ENCODE measurements at places on chromosomes 11 and 22. TPM values are rescaled to one million over a fixed set of nuclear protein-coding genes. Genes with fewer than 3 reads are reported as not detected.

DNA sequence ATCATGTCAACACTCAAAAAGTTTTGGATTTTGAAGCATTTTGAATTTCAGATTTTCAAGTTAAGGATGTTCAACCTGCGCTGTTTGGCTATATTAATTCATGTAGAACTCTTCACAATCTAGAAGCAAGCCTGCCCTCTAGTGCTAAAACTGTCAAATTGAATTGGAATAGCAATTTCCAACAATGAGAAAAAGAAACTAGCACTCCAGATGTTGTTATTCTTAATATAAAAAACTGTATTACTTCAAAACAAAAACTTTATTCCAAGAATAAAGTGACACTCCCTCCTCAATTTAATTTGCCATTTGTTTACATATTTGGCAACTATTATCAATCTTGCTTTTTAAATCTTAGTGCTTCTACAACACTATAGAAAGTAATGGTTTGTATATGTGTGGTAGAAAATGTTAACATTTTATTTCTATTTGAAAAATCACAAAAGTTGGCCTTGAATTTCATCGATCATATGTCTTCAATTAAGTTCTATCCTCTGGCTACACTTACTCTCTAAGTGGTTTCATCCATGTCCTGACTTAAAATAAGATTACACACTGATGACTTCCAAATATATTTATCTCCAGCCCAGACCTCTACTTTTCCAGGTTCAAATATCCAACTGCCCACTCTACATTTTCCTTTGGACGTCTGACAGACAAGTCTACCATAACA lies 36.6 kb downstream of the DCUN1D5 start:
- no peak for DNase-seq

GRCh38 chr22:25883482-25884033 lies 141.6 kb downstream of the MYO18B start:
- DNase-seq, result no peak

DNA sequence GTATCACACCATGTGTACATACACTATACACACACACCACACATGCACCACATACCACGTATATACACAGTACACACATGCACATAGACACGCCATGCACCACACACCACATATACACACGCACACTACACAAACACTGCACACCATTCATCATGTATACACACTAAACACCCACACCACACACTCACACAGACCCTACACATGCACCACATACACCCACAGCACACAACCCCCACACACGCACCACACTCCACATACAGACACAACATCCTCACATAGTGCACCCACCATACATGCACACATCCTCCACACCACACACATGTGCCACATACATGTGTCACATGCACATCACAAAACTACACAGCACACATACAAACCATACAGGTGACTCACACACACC lies 397.1 kb downstream of the TBC1D22A start:
- DNase-seq, result no peak

- no peak for DNase-seq
Measured at GRCh38 chr11:119567688-119568582, 145.0 kb upstream of the THY1 start.

GRCh38 chr11:33001281-33001680 lies 14.4 kb upstream of the DEPDC7 start:
- no peak for DNase-seq

DNA sequence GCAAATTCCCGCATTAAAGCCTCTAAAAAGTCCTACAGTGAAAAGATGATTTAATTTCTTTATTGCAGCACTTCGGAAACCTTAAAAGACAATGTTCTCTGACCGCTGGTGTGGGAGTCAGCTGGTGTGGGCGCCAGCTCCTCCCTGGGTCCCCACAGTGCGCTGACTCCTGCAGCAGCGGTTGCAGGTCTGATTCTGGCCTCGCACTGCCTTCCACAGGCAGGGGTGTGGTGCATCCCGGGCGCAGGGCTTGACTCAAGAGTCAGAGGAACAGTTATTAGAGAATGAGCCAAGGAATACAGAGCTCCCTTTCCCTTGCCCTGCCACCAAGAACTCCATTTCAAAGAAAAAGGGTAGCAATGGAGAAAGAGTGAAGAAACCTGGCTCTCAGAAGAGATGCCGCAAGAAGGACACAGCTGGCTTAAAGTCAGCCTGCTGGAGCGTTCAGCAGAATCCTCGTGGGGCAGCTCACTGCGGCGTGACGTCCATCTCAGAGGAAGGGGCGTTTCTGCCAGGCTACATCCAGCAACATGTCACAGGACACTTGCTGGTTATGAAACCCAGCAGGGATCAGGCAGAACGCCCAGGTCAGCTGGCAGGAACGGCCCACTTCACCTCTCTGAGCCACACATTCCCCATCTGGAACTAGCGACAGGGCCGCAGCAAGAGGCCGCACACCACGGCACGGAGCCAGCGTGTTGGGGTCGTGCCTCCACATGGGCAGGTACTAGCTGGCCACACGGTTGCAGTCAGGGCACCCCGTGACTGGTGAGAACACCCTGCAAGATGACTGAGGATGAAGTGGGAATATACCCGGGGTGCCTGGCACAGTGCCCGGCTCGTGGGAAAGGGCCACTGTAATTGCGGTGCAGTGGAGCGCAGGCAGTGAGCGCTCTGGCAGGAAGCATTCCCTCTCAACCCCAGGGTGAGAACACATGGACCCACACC lies 18.1 kb upstream of the EFCAB6 start:
- no peak for DNase-seq

- DNase-seq, result no peak
Measured at GRCh38 chr22:30457981-30458380, 13.8 kb downstream of the SEC14L3 start.

DNA sequence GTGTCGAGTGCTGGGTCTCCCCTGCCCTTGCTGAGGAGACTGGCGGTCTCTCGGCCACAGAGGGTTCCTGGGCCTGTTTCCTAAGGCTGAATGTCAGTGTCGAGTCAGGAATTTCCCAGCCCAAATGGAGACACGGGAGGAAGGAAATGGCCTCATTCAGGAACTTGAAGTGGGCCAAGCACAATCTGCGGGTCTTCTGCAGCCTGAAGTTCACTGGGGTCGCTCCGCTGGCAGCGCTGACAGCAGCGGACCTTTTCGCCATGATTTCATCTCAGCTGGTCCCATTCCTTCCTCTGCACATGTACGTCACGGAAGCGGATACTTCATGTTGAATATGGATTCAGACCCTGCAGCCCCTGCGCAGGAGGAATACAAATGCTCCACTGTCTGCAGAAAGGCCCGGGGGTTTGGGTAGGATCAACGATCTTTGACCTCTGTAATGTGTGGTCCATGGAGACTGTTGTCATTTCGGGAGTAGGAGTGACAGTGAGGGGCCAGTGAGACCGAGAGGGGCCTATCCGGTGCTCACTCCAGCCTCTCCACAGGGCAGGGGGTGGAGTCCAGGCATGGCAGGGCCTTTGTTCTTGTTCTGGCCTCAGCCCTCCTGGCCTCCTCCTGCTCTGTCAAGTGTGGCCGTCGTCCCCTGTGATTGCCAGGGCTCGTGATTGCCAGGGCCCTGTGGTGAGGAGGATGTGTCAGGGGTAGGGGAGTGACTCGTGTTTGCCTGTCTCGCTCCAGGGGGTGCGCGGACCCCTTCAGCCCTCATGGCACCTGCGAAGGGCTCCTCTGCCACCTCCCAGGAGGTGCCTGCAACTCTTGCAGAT lies 402.3 kb downstream of the TBC1D22A start:
- no peak for DNase-seq

GRCh38 chr22:41022470-41023298 lies 69.7 kb upstream of the EP300 start:
- DNase-seq, result peak; percentile 88

GRCh38 chr11:25377466-25377865 lies 880.6 kb downstream of the LUZP2 start:
- DNase-seq, result no peak

- no peak for DNase-seq
Measured at GRCh38 chr11:14315130-14315529, 43.9 kb downstream of the RRAS2 start.

DNA sequence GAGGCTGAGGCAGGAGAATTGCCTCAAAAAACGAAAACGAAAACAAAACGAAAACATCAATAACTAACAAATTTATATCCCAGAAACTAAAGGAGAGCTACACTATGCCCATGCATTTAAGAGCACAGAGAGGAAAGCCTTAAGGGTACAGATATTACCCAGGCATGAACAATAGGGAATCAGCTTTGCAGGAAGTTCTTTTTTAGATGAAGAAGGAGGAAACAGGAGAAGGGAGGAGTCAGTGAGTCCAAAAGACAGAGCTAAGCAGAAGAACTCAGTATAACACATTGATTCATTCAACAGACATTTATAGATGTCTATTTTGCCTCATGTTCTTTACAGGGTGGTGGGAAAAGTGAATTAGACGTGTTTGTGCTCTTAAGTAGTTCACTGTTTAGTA lies 8.3 kb downstream of the MRPL17 start:
- no peak for DNase-seq

DNA sequence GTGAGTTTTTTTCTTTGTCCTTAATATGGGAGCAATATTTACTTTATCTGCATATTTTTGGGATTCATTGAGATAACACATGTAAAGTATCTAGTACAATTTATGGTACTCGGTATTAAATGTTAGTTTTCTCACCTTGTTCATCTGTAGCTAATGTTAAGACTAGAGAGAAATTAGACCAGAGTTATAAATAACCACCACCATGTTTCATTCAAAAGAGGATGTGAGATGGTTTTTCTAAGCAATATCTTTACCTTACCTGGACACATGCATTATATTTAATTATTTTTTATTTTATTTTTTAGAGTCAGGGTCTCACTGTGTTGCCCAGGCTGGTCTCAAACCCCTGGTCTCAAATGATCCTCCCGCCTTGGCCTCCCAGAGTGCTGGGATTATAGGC lies 18.4 kb downstream of the ARHGAP42 start:
- DNase-seq, result no peak

- DNase-seq, result peak; percentile 88
Measured at GRCh38 chr11:34174412-34175041, 69.1 kb downstream of the NAT10 start.

DNA sequence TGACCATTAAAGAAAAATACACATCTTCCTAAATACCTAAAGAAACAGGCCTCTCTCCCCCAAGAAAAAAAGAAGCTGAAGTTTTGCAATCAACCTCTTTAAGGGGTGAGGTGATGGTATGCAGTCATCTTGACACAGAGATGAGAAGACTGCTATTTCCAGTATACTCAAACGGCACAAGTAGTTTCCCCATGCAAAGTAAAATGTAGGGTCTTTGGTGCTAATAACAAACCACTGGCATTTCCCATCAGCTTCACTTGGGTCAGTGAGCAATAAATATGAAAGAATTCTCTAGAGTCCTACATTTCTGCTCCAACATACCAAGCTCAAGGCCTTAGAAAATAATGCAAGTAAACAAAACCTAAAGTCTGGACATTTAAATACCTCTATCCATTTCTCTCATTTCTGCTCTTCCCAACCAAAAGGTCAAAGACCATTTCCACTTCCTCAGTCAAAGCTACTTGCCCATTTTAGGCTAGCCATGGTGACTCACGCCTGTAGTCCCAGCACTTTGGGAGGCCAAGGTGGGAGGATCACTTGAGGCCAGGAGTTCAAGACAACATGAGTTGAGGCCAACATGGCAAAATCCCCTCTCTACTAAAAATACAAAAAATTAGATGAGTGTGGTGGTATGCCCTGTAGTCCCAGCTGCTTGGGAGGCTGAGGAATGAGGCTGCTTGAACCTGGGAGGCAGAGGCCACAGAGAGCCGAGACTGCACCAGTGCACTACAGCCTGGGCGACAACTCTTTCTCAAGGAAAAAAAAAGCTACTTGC lies 39.5 kb upstream of the CHRNA10 start:
- DNase-seq, result no peak

DNA sequence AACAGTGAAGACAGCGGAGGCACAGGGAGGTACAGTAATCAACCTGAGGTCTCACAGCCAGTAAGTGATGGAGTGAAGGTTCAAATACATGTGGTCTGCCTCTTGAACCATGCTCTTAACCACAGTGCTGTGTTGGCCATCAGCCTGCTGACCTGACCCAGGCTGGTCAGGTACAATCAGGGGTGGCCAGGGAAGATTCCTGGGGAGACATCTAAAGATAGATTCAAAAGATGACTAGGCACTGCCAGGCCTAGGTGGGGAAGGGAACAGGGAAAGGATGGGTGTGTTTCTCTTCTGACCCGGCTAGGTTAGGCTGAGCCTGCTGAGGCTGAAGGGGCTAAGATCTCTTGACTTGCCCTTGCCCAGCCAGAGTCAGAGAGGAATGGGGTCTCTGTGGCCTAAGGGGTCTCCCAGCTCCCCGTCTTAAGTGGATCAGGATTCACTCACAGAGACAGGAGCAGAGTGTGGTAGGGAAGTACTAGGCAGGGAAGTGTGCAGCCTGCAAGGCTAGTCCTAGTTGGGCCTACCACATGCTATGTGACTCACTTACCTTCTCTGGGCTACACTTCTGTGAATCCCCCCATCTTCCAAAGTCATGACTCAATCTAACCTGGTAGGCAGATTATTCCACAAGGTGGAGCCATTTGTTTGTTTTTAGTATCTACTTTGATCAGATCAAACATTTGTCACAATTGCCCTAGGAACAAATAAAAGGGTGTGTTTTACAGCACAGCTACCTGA lies 10.4 kb upstream of the SREBF2 start:
- DNase-seq, result peak; percentile 65

GRCh38 chr11:112694813-112695212 lies 266.4 kb upstream of the NCAM1 start:
- DNase-seq, result no peak

DNA sequence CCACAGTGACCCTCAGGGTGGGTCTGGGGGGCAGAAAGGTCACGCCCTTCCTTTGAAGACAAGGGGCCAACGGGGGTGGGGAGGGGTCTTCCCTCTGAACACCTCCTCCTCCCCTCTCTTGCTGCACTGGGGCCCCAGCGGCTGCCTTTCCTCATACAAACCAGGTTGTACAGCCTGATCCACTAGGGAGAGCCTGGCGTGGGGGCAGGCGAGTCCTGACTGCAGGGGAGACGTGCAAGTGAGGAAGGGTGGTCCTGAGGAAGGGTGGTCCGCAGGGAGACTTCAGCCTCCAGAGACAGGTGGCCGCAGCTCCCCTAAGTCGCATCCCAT lies 43.6 kb upstream of the LINC01488 start:
- no peak for DNase-seq

The FOXRED1 gene
- total RNA-seq, result 48.6 TPM

The ROBO3 gene
- 24.2 TPM for total RNA-seq

The P2RY6 gene
- not detected for total RNA-seq

The OR4D5 gene
- not detected for total RNA-seq

The P2RX6 gene
- 0.12 TPM for total RNA-seq

The MMP12 gene
- total RNA-seq, result not detected

The VPREB1 gene
- total RNA-seq, result not detected

The APOL4 gene
- 0.07 TPM for total RNA-seq

The GNG3 gene
- not detected for total RNA-seq

The SAA4 gene
- total RNA-seq, result not detected

Measured in activated naive CD4-positive, alpha-beta T cell treated with anti-CD3 and anti-CD28 coated beads for 36 hours (primary cell).